ENCODE measurements at places on chromosomes 12 and 14.

- no peak for DNase-seq
Observed at GRCh38 chr14:104370256-104370870, 209.2 kb upstream of the C14orf180 start.

DNA sequence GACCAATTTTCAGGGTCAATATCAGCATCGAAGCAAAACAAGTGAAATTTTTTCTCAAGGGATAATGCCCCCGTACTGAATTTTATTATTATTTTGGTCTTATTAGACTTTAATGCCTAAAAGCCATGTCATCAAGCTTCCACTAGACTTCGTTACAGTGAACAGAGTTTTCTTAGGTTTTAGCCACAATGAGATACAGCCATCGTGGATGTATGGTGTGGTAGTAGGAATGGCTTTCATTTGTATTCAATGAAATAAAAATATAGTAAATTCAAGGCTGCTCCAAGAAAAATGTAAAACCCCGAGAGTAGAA lies 11.7 kb downstream of the TAOK3 start:
- DNase-seq: no peak

DNA sequence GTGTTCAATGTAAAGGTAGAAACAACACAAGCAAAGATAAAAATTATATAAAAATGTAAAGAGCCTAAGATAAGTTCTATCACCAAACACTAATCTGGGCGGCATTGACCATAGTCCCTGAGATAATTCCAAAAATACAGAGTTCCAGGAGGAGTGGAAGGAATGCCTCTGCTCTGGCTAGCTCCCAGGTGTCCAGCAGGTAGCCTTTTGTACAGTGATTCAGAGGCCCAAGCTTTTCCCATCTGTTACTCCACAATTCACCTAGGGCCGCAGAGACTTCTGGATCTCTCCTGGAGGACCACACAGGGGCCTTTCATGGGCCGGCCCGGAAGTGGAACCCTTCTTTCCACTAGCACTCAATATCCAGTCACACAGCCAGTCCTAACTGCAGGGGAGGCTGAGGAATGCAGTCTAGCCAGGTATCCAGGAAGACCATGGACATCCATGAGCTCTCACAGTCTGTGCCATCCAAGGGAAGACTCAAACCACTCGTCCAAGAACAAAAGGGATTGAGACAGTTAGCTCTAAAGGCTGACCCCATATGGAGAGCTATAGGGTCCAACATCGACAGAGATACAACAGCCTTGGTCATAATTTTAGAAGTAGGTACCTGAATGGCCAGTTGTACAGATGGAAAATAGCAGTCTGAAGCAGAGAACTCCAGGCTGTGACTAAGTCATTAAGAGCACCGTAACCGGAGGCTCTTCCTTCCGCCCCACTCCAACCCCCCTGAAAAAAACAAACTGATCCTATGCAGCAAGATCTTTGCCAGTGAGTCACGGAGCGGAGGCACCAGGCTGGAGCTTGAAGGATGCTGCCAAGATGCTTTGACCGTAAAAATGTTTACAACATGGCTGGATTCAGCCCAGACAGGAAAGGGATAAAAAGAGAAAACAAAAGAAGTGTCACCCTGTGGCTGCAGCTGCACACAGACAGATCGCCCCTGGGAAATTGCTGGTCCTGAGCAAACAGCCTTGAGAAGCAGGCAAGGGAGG lies 204.8 kb downstream of the NUAK1 start:
- no peak for DNase-seq

DNA sequence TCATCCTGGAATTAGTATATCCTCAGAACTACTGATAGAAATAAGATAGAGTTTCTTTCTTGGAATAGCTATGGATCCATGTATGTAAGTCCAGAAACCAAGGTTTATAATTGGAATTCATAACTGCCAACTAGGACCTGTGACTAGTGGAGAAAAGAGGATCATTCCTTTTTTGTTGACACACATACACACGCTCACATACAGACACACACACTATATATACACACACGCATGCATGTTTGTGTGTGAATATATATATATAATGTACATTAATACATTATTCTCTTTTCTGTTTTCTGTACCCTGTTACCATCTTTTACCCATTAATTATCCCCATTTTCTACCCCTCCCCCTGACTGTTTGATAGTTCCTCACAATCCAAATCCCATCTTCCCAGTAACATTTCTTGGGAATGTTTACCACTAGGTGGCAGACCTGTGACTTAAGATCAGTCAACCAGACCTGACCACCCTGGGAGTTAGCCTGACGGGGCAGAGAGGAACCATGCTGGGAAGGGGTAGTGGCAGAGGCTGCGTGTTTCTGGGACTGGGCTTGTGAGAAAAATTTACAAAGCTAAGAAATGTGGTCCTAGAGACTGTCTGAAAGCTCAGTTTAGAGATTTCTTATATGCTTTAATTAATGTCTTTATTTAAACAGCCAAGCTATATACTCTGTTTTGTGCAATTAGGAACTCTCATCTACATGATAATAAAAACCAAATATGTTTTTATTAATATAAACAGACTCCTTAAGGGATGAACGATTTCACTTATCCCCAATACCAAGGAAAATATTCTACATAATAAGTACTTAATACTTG lies 308.0 kb downstream of the PPFIA2 start:
- peak; percentile 2 for DNase-seq

- DNase-seq: no peak
Observed at GRCh38 chr12:124369055-124369826, 74.3 kb downstream of the RFLNA start.

Measured in activated CD4-positive, alpha-beta T cell treated with anti-CD3 and anti-CD28 coated beads, Interleukin-2, amount 50 U/mL, for 48 hours (primary cell).